ENCODE measurements at places on chromosomes 1 and 21. TPM values are rescaled to one million over a fixed set of nuclear protein-coding genes. Genes with fewer than 3 reads are reported as not detected.

DNA sequence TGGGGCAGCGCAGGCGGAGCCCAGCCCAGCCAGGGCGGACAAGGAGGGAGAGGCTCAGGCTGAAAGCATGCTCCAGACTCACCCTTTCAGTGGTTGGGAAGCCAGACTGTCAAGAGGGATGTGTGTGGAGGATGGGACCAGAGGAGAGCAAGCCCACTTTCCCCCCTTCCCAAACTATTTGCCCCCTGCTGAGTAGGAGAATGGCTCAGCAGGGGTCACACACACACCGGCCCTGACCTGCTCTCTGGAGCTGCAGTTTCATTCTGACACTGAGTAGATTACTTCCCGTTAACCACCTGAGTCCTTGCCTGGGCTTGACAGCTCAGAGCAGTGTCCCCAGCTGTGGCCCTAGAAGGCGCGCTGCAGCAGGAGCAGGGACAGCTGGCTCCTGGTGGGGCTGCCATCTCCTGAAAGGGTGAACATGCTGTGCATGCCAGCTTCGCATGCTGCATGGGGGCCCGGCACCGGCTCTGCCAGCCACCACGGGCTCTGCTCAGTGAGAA is 51.6 kb upstream of the CNTN2 start:
- H3K4me3 ChIP-seq = no peak overlapping the region
- H3K36me3 ChIP-seq = no peaks in the 10 kb centered on the region
- H3K4me1 ChIP-seq = peaks cover 16% of the 10 kb centered on the region
- no peak overlapping the region for H3K27ac ChIP-seq
- no peak for DNase-seq

DNA sequence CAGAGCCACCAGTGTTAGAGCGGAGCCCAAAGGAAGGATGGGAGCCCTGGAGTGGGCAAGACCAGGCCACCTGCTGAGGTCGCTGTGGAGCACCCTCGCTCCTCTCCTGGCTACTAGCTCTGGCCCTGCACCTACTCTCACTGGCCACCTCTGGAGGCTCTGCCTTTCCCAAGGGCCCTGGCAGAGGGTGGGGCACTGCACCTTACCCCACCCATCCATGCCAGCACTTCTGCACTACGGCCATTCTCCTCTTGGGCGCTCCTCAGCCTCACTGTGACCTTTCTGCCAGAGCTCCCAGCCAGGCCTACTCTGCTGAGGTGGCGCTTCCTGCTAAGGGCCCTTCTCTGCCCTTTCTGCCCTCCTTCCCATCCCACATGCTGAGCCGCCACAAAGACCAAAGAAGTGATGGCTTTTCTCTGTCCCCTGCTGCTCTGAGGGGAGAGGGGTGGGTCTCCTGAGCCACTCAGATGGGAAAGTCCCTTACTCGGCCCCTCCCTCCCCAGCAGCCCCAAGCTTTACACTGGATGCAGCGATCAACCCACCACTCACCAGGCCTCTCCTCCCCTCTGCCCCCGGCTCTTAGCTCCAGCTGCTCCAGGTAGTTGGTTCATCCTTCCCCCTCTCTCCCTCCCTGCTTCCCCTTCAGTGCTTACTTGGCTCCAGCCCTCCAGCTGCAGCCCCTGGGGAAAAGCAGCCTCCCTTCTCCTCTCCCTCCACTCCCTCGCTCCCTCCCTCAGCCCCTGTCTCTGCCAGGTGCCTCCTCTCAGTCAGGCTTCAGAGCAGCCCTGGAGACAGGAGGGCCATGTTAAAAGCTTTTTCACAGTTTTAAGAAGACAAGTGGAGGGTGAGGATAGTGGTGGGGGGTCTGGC is 14.8 kb upstream of the TMEM222 start:
- no peak overlapping the region for H3K4me3 ChIP-seq
- H3K4me1 ChIP-seq = peaks cover 4% of the 10 kb centered on the region
- no peaks in the 10 kb centered on the region for H3K27me3 ChIP-seq
- DNase-seq = no peak
- no peaks in the 10 kb centered on the region for H3K36me3 ChIP-seq

- no peak overlapping the region for H3K27ac ChIP-seq
- H3K27me3 ChIP-seq = no peaks in the 10 kb centered on the region
- H3K36me3 ChIP-seq = peaks cover 55% of the 10 kb centered on the region
These were observed 7.8 kb upstream of the TMEM201 start for GRCh38 chr1:9580942-9581341.

SIM2 gene
- total RNA-seq = not detected
